ENCODE measurements at places on chromosomes 6 and 20.

DNA sequence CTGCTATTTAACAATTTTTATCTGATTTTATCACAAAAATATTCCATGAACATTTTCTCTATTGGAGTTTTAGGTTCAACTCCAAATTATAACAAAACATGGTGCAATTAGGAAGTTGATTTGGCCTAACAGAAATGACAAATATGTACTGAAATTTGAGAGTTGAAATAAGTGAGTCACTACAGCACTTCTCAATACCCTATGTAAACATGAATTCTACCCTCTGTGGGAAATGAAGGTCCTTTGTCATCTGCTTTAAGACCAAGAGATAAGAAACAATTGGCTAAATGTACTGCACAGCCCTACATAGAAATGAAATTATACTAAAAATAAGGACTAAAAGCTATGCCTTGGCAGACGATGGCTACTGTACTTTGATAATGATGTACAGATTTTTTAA lies 86.2 kb upstream of the BEND6 start:
- DNase-seq = no peak

DNA sequence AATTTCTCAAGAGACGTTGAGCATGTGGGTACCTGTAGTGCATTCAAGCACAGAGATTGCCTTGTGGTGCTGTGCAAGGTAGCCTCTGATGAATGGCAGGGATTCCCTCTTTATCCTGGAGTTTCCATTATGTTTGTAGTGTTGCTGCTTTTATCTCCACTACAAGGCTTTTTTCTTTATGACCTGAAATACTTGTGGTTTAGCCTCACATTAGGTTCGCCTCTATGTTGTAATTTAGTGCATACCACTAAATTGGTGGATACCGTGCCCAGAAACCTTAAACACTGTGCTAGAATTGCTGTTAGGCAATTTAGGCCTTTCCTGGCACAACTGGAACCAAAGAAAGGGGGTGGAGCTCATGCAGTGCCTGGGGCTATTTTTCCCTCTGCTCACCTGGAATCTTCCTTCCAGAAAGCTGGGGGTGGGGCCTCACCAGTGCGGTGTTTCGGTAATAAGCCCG lies 76.8 kb downstream of the NCOA7 start:
- DNase-seq = peak; percentile 95

GRCh38 chr6:144714021-144714712 lies 429.0 kb downstream of the UTRN start:
- no peak for DNase-seq

DNA sequence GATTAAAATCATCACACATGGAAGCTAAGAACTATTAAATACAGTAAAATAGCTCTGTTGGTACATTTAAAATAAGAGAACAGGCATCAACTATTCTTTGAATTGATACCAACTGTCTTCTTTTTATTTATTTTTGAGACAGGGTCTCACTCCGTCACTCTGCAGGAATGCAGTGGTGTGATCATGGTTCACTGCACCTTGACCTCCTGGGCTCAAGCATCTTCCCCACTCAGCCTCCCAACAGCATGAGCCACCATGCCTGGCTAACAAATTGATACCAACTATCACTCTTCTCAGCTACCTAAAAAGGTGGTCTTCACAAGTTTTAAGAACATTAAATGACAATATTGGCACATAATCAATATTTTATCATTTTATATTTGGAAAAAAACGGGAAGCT lies 7.8 kb upstream of the PNISR start:
- no peak for DNase-seq

DNA sequence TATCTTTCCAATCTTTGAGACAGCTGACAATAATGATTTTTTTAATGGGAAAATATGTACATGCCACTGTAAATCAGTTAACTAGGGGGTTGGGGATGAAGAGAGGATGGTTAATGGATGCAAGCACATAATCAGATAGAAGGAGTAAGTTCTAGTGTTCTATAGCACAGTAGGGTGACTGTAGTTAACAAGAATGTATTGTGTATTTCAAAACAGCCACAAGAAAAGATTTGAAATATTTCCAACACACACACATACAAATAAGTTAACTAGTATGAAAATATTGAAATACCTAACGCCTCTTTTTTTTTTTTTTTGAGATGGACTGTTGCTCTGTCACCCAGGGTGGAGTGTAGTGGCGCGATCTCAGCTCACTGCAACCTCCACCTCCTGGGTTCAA lies 153.4 kb upstream of the SALL4 start:
- DNase-seq = no peak

GRCh38 chr20:21677781-21678180 lies 27.7 kb upstream of the PAX1 start:
- no peak for DNase-seq

DNA sequence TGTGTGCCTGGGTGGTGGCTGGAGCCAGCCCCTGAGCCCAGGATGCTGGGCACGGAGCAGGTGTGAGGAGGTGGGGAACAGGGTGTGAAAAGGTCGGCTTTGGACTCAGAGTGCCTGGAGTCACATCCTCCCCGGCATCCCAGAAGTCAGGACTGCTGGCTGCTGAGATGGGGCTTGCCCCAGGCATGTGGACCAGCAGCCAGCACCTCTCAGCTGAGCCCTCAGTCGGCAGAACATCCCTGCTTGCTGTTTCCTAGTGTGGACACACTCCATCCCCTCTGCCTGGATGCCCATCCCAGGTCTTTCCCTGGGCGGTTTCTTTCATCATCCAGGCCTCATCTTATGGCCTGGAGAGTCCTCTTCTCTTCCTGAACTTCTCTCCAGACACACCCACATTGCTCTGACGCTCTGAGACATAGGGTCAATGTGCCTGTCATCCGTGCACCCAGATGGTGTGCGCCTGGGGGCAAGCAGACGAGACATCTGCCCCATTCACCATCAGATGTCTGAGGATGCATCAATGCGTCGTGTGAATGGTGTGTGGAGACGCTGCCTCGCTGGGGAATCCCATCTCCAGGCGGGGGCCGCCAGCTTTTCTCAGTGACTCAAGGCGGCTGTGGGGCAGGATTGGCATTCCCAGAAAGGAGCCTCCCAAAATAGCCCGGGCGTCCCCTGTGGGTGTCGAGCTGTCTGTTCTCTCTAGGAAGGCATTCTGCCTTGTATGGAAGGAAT lies 104.2 kb downstream of the SYCP2 start:
- no peak for DNase-seq

- DNase-seq = no peak
Observed at GRCh38 chr6:118710616-118711015, 59.2 kb upstream of the CEP85L start.

DNA sequence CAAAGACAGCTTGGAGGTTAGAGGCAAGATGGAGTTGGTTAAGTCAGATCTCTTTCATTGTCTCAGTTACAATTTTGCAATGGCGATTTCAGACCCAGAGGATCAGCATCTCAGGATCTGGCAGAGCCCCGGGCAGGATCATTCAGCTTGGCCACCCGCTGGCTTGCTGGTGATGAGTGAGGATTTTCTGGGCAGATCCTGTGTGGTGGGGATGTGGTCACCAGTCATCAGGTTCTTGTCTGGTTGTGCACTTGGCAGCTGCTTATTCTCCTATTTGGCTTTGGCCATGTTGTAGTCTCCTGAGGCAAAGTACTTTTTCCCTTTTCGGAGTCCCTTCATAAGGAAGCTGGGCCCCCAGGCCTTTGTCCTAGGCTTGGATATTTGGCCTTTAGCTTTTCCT lies 953.9 kb downstream of the KIF16B start:
- DNase-seq = no peak

DNA sequence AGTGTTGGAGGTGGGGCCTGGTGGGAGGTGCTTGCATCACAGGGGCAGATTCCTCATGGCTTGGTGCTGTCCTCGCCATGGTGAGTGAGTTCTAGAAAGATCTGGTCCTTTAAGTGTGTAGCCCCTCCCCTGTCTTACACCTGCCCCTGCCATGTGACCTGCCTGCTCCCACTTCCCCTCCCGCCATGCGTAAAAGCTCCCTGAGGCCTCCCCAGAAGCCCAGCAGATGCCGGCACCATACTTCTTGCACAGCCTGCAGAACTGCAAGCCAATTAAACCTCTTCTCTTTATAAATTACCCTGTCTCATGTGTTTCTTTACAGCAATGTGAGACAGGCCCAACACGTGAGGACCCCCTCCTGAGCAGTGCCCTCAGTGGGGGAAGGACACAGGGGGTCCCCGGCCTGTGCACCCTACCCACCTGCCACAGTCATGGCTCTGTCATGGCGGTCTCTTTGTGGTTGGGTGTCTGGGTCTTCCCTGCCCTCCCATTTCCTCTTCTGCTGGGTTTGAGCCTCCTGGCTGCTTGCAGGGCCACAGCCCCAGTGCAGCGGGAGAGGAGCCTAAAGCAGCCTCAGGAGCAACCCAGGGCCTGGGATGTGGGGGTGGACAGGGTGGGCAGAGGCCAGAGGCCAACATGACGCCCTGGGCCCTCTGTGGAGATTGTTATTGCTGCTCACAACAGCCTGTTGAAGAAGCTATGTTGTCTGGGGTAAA lies 87.2 kb upstream of the QKI start:
- no peak for DNase-seq

DNA sequence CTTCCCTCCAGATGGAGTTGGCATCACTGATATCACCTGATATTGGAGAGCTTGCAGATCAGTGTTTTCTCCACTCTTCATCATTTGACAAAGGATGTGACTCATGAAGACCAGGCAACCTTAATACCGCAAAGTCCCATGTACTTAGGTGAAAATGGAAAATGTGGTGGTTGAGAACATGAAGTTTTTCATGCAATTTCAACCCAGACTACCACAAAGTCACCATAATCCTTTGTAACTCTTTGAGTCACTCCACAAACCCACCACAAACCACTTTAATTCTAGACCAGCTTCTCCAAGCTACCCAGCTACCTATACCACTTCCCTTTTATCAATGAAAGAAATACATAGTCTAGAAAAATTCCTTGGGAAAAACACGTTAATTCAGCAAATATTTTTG lies 7.1 kb downstream of the NHLRC1 start:
- DNase-seq = no peak

DNA sequence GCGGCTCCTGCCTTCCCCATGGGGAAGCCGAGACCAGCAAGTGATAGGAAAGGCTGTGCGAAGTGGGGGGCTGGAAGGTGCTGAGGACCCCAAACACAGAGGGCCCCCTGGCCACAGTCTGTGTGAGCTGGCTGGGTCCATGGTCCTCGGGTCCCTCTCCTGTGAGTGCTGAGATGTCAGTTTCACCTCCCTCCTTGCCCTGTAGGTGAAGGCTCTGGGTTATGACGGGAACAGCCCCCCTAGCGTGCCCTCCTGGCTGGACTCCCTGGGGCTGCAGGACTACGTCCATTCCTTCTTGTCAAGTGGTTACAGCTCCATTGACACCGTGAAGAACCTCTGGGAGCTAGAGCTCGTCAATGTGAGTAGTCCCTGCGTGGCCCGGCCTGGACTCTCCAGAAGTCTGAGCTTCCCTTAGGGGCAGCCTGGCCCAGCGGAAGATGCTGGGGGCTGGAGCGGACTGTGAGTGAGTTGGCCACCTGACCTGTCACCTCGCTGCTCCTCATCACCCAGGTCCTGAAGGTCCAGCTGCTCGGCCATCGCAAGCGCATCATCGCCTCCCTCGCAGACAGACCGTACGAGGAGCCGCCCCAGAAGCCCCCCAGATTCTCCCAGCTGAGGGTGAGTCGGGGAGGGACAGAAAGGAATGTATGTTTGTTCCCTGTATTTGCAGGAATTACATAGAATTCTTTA lies 61.7 kb downstream of the TCP11 start:
- no peak for DNase-seq

DNA sequence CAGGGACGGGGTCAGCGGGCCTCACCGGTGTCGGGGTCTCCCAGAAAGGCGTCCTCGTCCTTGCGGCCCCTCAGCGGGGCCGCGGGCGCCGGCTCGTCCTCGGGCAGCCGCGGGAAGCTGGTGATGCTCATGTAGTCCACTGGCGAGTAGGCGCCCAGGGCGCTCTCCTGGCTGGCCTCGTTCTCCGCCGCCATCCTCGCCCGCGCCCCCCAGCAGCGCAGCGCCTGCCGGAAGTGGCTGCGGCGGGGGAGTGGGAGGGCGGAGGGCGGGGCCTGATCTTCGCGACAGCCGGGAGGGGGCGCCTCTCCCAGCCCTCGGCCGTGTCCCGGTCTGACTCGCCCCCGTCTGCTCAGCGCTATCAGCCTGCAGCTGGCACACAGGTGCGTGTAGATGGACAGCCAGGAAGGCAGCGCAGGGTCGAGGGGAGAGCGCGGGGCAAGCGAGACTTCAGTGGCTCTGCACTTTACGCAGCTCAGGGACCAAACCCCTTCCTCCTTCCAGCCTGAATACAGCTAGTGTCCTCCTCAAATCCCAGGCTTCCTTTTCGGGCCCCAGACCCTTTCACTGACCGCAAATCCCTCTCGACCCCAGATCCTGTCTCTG lies at the start of gene GGT7:
Gene GGT7 (minus strand): TSS at position 235 of the 603 bp plus-strand sequence. CDS start 41 bp downstream, at position 194.
- DNase-seq = no peak

- no peak for DNase-seq
Observed at GRCh38 chr6:110951986-110952794, 6.3 kb upstream of the GTF3C6 start.

GRCh38 chr20:59438201-59438600 lies 137.8 kb downstream of the EDN3 start:
- DNase-seq = no peak

GRCh38 chr6:159513074-159513720 lies 179.8 kb downstream of the SOD2 start:
- no peak for DNase-seq

GRCh38 chr6:16481697-16482399 lies 243.5 kb downstream of the GMPR start:
- no peak for DNase-seq

GRCh38 chr6:33116417-33116816 lies 40.6 kb downstream of the HLA-DPB1 start:
- no peak for DNase-seq

GRCh38 chr20:10662661-10663458 lies 10.9 kb downstream of the JAG1 start:
- no peak for DNase-seq

- no peak for DNase-seq
Observed at GRCh38 chr6:17816921-17817611, 110.3 kb upstream of the NUP153 start.

DNA sequence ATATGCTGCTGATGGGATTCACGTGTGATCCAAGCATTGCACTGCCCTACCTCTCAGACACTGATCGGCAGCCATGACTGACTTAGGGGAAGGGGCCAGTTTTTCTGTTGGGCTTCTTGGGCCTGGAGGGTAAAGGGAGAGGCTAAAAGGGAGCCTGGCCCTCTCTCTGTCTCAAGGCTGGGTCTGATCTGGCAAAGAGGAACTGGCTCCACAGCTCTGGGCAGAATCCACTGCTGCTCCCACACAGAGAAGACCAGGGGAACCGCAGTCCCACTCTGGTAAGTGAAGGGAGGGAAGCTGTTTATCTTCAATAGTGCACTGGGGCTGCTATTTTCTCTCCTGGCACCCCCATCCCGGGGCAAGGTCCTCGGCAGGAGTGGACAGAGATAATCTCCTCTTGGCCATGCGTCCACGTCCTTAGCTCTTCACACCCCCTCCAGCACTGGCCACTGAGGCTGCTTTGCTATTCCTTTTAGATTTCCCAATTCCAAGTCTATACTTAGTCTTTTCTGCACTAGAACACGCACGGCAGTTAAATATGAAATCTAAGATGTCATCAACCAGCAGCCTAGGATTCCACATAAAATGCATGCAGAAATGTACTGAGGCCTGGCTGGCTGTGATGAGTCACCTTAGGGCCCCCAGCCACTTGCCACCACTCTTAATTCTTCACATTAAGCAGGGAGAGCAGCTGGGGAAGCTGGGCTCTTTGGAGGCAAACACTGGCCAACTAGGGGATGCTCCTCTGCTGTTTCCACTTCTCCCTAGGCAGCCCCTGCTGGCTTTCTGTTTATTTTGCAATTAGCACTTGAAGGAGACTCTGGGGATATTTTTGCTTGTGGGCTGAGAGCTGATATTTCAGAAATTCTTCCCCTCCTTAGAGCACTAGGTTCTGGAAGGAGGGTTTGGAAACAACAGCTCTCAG lies 87.8 kb upstream of the ARMC2 start:
- DNase-seq = no peak

GRCh38 chr6:154276810-154277628 lies 79.6 kb downstream of the IPCEF1 start:
- DNase-seq = peak; percentile 42
